ENCODE measurements at places on chromosomes 7 and 10. TPM values are rescaled to one million over a fixed set of nuclear protein-coding genes. Genes with fewer than 3 reads are reported as not detected.

DNA sequence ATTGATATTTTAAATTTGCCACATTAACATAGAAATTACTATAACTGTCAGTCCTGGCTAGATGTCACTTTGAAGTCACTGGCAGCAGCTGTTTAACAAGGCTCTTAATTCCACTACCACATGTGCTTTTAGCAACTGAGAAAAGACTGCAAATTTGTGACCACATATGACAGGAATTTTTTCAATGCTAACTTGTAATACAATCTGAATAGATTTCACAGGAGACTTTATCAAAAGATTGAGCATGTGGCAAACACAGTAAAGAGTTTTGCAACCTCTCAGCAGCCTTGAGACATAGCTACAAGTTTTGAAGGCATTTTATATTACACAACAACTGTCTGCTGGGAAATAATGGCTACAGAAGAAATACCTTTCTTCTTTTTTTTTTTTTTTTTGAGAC, 73.0 kb downstream of the MICU1 start:
- no peak for DNase-seq

DNA sequence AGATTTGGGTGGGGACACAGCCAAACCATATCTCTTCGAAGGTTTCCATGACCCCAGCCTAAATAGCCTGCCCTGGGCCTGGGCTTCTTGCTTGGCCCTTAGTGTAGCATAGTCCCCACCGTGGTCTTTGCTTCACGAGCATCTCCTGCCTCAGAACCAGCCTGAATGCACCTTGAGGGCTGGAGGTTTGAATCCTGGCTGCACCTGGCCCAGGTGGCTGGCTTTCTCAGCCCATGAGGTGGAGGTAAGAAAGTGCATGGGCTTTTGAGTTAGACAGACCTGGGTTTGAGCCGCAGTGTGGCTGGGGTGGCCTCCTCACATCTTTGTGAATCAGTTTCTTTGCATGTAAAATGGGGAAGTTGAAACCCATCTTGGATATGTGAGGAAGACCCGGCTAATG, 24.2 kb upstream of the PCBD1 start:
- no peak for DNase-seq

Gene VSIR
- polyA plus RNA-seq, result 6.3 TPM

- no peak for DNase-seq
Observed at GRCh38 chr10:30536578-30536977, 93.0 kb downstream of the LYZL2 start.
